Activated T-cell treated with anti-CD3 and anti-CD28 coated beads, Interleukin-2, amount 50 U/mL, for 48 hours (primary cell): ENCODE measurements at places on chromosomes 4 and X.
A peak's percentile ranks its signal among the peaks of the same experiment; 100 is the strongest.

GRCh38 chr4:75718529-75718928 is 5.8 kb upstream of the USO1 start:
- DNase-seq: no peak

DNA sequence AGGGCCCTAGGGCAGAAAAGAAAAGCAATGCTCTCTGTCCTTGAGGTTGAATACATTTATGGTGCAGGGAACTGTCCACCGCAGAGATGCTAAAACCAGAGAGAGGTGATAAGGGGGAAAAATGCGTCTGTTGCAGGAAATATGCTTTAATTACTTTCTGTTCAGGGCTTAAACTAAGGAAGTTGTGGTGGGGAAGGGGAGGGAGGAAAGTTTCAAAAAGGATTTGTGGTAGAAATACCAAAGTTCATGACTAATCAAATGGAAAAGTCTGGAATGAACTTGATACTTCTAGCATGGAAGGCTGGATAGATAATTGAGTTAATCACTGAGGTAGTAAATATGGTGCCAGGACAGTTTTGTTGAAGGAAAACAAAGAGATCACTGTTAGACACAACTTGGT is 99.0 kb downstream of the ASB9 start:
- DNase-seq: no peak

DNA sequence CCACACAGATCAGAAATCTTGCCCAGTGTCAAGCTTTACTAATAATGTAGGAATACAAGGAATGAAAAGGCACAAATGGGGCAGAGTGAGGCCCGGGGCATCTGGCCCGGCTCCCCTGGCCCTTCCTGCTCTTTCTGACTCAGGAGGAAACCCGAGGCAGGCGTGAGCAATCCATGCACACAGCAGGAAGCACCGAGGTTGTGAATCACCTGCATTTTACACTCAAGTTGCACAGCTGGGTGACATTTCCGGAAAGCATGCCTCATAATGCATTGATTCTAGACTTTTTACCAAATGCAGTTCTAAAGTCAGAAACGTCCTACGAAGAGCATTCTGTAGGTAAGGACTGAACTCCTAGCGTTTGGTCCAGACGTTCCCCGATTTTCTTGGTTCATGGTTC is 38.9 kb downstream of the PRIMPOL start:
- peak; percentile 43 for DNase-seq

DNA sequence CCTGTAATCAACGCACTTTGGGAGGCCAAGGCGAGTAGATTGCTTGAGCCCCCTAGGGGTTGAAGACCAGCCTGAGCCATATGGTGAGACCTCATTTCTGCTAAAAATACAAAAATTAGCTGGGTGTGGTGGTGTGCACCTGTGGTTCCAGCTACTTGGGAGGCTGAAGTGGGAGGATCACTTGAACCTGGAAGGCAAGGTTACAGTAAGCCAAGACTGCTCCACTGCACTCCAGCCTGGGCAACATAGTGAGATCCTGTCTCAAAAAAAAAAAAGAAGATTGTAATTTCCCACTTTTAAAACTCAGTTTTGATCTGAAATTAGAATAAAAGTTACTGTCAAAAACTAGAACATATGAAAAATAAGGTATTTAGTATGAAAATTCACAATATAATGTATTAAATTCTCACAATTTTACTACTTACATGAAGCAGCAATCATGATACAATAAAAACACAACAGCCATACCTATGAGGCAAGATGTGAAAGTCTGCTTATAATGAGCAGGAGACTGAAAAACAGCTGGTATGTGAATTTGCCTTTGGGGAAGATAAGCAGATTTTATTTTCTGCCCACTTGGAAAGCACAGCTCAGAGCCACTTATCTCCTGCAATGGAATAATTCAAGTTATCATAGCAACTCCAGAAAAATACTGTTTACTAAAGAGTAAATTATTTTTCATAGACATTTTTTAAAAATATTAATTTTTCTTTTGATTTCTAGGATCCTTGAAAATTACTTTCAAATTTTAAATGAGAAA is 50.6 kb downstream of the ZGRF1 start:
- no peak for DNase-seq

GRCh38 chrX:18899796-18900380 is 84.0 kb downstream of the PHKA2 start:
- no peak for DNase-seq

DNA sequence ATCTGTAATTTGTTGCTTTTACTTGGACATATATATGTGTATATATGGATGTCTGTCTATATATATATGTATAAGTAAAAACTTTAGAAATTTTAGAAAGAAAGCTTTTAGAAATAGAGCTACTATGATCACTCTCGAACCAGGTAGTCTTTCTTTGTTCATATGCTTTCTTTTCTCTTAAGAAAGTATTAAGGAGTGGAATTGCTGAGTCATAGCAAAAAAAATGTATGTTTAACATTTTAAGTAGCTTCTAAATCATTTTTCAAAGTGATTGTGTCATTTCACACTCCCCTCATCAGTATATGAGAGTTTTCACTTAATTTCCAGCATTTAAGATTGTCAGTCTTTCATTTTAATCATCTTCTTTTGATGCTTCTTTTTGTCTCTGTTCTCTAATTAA is 447.9 kb upstream of the TECRL start:
- no peak for DNase-seq

GRCh38 chrX:138866643-138867042 is 155.1 kb upstream of the FGF13 start:
- DNase-seq: no peak
